Left lung (tissue), 14 donors: ENCODE measurements at places on chromosomes 11 and 22. TPM values are rescaled to one million over a fixed set of nuclear protein-coding genes. Genes with fewer than 3 reads are reported as not detected.

Gene DEUP1
- 0.34 TPM for total RNA-seq

Gene CTTN
- 242 TPM for total RNA-seq

Gene IGLL1
- not detected for total RNA-seq

Gene LRFN4
- total RNA-seq, result 21.1 TPM

Gene DEFB131B
- not detected for total RNA-seq

Gene OR6A2
- total RNA-seq, result 0.15 TPM

Gene SCGB1D2
- total RNA-seq, result not detected

Gene APOL4
- total RNA-seq, result 12.8 TPM

Gene CHADL
- total RNA-seq, result 6.2 TPM

Gene FAM227A
- total RNA-seq, result 1.5 TPM

Gene SLC5A12
- not detected for total RNA-seq

Gene SCGB1C1
- not detected for total RNA-seq

Gene SAMM50
- total RNA-seq, result 32.0 TPM

Gene PAFAH1B2
- total RNA-seq, result 78.1 TPM

Gene MPST
- 56.2 TPM for total RNA-seq

Gene STX3
- total RNA-seq, result 65.9 TPM

Gene SYVN1
- 74.5 TPM for total RNA-seq

Gene PHF21B
- total RNA-seq, result not detected

Gene LMO1
- total RNA-seq, result not detected

Gene MRGPRX3
- total RNA-seq, result 0.15 TPM

Gene INS
- total RNA-seq, result not detected

Gene PGA5
- not detected for total RNA-seq

Gene APOBEC3F
- 12.4 TPM for total RNA-seq

Gene LRRC74B
- total RNA-seq, result not detected

Gene OR5A1
- not detected for total RNA-seq

Gene SUSD2
- total RNA-seq, result 63.2 TPM

Gene PLEKHB1
- total RNA-seq, result 32.2 TPM

Gene FIBIN
- total RNA-seq, result 13.5 TPM

Gene KCNJ11
- 7.2 TPM for total RNA-seq

Gene TTC17
- total RNA-seq, result 71.3 TPM

Gene JAML
- total RNA-seq, result 20.4 TPM

Gene OR4A47
- not detected for total RNA-seq

Gene MS4A7
- 80.6 TPM for total RNA-seq

Gene MYOD1
- not detected for total RNA-seq

Gene APOL3
- total RNA-seq, result 57.9 TPM

Gene CARD18
- not detected for total RNA-seq

Gene B4GALNT4
- 1.4 TPM for total RNA-seq

Gene CASP5
- total RNA-seq, result 3.3 TPM

Gene OR10D3
- total RNA-seq, result not detected

Gene PRG2
- total RNA-seq, result not detected

Gene SCGB1A1
- 3.5 TPM for total RNA-seq

Gene OR5F1
- not detected for total RNA-seq

Gene CASP1
- 56.8 TPM for total RNA-seq

Gene PKDREJ
- not detected for total RNA-seq

Gene SCO2
- 3.1 TPM for total RNA-seq

Gene ADAMTS8
- total RNA-seq, result 48.5 TPM

Gene TCN1
- total RNA-seq, result 1.8 TPM

Gene ISX
- total RNA-seq, result not detected

Gene RAG2
- total RNA-seq, result not detected

Gene OR52E1
- not detected for total RNA-seq

Gene KRTAP5-1
- not detected for total RNA-seq

Gene DCHS1
- 15.4 TPM for total RNA-seq

Gene ACER3
- total RNA-seq, result 27.5 TPM

Gene CFAP300
- total RNA-seq, result 8.1 TPM

Gene RBMXL2
- total RNA-seq, result not detected
